NCI-H1436 (cell line): ENCODE measurements at places on chromosomes 12 and 14.
A peak's percentile ranks its signal among the peaks of the same experiment; 100 is the strongest.

- DNase-seq, result no peak
These were observed 148.8 kb downstream of the SLC41A2 start for GRCh38 chr12:104809251-104809650.

GRCh38 chr14:21987937-21988336 lies 314.3 kb upstream of the OR4E1 start:
- no peak for DNase-seq

DNA sequence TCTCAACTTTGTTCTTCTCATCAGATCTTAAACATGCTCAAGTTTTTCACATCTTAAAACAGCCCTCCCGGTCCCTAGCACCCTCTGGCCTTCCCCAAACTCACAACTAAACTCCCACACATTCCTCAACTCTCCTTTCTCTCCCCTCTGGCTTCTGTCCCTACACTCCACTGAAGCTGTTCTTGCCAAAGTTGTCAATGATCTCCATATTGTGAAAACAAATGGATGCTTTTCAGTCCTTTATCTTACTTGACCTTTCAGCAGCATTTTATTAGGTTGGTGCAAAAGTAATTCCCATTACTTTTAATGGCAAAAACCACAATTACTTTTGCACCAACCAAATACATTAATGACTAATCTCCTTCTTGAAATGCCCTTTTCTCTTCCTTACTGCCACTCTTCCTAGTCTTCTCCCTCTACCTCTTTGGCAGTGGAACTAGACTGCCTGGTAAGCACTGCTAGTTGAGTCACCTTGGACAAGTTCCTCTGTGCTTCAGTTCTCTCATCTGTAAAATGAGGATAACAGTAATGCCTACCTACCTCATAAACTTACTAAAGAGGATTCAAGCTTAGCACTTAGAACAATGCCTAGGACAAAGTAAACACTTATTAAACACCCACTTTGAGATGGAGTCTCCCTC lies 16.0 kb downstream of the CERS5 start:
- no peak for DNase-seq

- DNase-seq, result no peak
These were observed 1306.3 kb upstream of the TMEM132C start for GRCh38 chr12:126960709-126961108.

DNA sequence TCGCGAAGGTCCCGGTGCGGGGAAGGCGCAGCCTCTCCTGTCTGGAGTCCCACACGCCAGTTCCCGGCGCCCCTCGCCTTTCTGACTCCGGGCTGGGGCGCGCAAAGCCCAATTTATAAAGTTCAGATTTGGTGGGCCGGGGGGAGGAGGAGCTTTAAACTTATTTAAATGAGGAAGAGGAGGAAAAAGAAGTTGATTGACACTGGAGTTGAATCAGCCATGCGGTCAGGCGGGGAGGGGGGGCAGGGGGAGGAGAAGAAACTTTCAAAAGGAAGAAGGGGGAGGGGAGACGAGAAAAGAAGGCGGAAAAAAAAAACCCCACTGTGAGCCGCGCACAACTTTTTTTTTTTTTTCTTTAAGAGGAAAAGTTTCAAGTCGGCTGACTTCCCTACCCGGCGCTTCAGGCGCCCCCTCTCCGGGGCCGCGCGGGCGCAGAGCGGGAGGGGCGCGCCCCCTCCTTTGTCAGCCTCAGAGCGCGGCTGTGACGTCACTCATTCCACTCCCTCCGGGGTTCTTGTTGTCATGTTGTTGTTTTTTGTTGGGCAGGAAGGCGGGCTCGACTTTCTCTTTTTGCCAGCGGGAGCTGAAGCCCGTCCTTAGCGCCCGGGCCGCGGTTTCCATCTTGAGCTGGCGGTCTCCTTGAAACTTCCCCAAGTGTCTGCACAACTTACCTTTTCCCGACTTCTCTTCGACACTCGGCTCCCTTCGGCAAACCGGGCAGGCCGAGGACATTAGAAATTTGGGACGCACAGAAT lies at the start of gene ZFP36L1:
TSS of gene ZFP36L1 (minus strand) at position 89 of the 755 bp plus-strand sequence. CDS start 129 bp downstream, outside the sequence.
- DNase-seq, result no peak

DNA sequence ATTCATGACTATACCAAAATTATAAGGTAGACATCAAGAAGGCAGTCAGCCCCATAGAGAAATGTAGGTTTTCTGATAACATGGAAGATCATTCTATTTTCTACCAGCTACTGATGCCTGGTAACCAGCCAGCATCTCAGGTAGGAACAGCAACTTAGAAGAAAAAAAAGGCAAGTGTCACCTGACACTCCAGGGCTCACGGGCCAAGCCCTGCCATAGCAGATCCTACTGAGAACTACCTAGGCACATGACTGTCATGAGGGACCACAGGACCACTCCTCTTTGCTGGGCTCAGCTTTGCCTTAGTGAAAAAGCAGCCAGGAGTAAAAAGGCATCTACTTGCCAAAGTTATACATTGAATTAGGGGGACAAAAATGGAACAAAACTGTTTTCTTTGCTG lies 33.4 kb downstream of the CORO1C start:
- DNase-seq, result no peak

DNA sequence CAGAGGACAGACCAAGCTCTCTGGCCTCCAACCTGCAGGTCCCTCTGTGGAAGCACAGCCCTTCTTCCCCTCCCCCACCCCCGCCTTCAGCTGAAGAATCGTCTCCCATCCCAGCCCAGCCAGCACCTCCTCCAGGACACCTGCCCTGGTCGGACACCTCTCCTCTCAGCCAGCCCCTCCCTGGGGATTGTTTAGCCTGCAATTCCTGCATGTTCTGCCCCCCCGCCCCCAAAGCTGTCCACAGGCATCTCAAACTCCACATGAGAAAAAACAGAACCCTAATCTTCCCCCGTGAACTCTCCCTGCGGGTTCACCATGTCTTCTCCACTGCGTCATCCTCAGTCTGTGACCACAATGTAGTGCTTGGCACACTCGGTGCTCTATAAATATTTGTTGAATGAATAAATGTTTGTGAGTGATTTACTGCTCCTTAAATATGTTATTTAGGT lies 24.1 kb downstream of the PRIMA1 start:
- DNase-seq, result no peak

GRCh38 chr12:93793007-93793406 lies 115.8 kb downstream of the CRADD start:
- DNase-seq, result no peak

GRCh38 chr12:29546000-29546399 lies 48.5 kb upstream of the OVCH1 start:
- no peak for DNase-seq

- no peak for DNase-seq
These were observed 29.2 kb downstream of the GPR135 start for GRCh38 chr14:59435987-59436386.

GRCh38 chr12:47844264-47845019 lies 24.7 kb upstream of the HDAC7 start:
- peak; percentile 23 for DNase-seq

- DNase-seq, result no peak
These were observed 33.7 kb upstream of the SOS2 start for GRCh38 chr14:50265029-50265428.

- DNase-seq, result no peak
These were observed 34.6 kb downstream of the PHLDA1 start for GRCh38 chr12:75996861-75997447.

DNA sequence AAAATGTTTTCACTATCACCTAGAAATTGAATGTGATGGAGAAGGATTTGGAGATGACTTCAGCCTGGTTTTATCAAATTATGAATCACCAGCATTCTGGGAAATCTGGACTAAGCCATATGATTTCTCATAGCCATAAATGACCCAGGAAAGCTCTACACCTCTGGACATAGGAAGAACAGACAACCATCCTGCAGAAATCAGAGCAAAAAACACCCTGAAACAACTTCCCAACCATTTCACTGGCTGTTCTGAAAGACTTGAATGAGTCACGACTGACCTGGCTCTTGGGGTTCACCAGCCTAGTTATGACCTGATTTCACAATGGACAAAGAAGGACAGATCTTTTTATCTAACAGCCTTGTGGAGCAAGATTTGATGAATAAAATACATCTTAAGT lies 123.8 kb downstream of the KCNH5 start:
- no peak for DNase-seq

- DNase-seq, result no peak
These were observed 6.1 kb downstream of the SYCP3 start for GRCh38 chr12:101733166-101733565.

- DNase-seq, result no peak
These were observed 22.2 kb upstream of the DIP2B start for GRCh38 chr12:50482571-50482970.
